ENCODE measurements at places on chromosomes 2 and 18.

DNA sequence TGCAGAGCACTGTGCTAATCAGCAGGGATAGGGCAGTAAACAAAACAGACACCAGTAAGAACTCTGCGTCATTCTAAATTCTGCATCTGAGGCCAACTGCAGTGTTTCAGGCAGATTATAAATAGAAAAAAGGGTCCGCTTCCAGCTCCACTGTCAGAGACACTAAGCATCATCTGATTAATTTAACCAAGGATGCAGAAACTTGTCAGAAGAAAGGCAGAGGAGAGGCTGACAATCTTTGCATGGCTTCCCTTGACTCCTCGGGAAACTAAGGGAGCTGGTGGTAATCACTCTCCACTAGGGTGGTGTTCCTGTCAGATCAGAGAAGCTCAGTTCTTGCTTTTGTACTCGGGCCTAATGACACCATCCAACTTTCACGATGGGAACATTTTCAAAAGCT, 123.5 kb downstream of the DNAH6 start:
- no peak for DNase-seq

GRCh38 chr18:9182852-9183399, 46.3 kb downstream of the ANKRD12 start:
- no peak for DNase-seq

GRCh38 chr18:52391810-52392559, 52.0 kb downstream of the DCC start:
- no peak for DNase-seq

DNA sequence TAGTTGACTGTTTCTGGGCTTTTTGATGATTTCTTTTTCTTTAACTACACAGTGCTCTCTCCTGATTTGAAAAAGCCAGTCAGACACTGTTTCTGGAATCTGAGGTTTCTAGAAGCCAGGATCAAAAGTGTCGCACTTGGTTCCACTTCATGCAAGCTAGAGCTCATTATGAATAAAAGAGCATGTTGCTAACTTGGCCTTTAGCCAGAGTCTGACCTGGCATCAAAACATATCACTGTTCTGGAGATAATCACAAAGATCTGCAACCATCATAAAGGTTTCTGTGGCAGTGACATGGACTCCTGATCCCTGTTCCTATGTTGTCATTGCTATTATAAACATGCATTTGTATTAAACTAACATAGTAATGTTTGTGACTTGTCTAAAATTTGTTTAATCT, 76.1 kb upstream of the MAPRE2 start:
- no peak for DNase-seq

All from GM04504 (cell line).